ENCODE measurements at places on chromosomes 2 and 18.

DNA sequence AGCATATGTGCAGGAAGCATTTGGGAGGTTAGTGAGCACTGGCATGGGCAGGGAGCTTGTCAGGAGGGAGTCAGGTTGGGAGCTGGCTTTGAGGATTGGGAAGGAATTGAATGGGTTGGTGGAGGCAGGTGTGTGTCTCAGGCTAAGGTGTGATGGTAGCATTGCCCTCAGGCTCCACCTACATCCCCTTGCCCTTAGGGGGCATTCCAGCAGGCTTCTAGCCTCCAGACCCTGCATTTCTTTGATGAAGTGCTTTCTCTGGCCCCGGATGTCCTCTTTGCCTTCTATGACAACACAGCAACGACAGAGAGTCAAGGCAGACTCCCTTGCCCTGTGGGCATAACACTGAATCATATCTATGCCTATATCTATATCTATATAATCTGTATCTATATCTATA lies 13.5 kb downstream of the RHBDD1 start:
- DNase-seq: no peak

- DNase-seq: no peak
Observed at GRCh38 chr18:12008842-12009580, 27.7 kb downstream of the IMPA2 start.

GRCh38 chr2:103364177-103364576 lies 602.3 kb downstream of the TMEM182 start:
- no peak for DNase-seq

DNA sequence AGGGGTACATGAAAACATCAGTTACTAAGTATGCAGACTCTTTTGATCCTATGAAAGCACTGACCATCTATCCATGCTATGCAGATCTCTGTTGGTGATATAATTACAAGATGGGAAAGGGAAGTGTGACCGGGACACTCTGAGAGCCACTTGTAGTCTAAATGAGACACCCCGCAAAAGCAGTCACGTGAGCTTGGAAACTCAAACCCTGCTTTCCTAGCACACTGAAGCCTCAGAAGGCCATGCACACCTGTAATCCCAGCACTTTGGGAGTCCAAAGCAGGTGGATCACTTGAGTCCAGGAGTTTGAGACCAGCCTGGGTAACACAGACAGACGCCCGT lies 137.5 kb downstream of the INO80D start:
- DNase-seq: no peak

- DNase-seq: no peak
Observed at GRCh38 chr2:106841886-106842645, 43.9 kb downstream of the ST6GAL2 start.

- no peak for DNase-seq
Observed at GRCh38 chr2:174957050-174957449, 48.1 kb downstream of the CHN1 start.

DNA sequence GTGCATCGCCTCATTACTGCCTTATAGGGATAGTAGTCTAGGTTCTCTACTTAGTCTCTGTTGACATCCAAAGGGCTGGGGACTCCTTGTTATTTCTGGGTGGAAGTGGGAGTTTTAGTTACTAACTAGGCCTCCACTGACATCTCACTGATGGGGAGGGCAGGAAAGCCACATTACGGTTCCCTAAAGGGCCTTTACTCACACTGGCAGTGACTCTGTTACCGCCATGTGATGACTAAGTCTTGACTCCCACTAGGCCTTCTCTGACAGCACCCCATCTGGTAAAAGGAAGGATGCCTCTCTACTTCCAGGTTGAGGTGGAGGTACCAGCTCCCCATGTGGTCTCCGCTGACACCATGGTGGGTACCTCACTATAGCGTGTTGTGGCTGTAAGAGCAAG lies 14.0 kb upstream of the BCL2L11 start:
- no peak for DNase-seq

All from T-helper 22 cell (primary cell).